ENCODE measurements at places on chromosomes 5 and 9.

DNA sequence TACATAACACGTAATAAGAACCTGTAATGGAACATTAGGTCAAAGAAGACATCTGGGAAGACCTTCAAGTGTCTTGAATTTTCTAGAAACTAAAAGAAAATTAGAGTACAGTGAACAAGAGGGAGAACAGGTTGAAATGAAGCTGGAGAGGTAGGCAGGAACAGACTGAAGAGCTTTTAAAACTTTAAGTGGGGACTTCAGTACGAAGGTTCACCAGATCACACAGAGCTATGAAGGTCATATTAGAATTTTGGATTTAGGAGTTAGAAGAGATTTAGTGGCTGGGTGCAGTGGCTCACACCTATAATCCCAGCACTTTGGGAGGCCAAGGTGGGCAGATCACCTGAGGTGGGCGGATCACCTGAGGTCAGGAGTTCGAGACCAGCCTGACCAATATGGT lies 26.6 kb downstream of the MLANA start:
- no peak for DNase-seq

DNA sequence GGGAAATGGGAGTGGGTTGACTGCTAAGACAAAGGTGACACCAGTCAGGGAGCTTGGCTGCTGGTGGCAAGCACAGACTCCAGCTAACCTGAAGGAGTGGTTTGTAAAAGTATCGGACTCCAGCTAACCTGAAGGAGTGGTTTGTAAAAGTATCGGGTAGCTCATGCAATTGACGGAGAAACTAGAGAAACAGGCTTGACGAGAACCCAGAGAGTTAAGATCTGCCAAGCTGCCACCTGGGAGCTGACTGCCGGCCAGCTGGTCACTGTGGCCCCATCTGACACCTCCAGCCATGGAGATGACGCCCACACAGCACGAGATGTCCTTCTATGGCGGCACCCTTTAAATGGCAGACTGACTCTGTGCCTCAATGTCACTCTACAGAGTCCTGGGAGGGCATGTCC lies 28.3 kb upstream of the CRB2 start:
- no peak for DNase-seq

GRCh38 chr5:80302636-80303035 lies 17.2 kb upstream of the SPZ1 start:
- DNase-seq, result no peak

DNA sequence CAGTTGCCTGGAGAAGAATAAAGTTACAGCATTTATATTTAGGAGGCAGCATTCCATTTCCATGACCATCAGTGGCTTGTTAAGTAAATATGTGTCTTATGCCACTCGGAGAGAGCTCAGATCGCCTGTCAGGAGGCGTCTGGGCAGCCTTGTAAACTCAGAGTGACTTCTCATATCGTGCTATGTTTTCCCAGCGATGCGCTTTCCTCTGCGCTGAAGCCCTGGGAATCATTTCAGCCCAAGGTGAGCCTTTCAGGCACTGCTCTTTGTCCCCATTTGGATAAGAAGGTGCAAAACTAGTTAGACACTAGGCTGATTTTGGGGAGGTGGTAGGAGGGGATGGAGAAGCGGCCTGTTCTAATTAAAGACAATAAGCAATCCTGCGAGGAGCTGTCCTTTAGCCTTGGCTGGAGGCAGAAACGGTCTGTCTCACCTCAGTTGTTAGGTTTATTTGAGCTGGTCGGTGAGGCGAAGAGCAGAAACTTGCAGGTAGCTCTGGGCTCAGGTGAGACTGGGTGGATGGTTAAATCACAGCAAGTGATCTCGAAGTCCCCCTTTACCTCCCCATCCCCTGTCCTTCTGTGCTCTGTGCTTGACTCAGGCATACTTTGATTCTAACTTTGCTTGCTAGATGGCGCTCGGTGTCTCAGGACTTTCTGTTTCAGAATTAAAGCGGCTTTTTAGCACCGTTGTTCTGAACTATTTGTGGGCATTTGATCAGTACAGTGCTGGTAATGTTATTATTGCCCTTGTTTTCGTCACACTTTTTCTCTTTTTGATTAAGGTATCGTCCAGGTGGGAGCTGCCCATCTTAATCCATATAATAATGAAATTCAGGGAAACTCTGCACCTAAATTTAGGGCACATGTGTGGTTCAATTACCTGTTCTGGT lies 24.6 kb downstream of the NR2F1 start:
- no peak for DNase-seq

DNA sequence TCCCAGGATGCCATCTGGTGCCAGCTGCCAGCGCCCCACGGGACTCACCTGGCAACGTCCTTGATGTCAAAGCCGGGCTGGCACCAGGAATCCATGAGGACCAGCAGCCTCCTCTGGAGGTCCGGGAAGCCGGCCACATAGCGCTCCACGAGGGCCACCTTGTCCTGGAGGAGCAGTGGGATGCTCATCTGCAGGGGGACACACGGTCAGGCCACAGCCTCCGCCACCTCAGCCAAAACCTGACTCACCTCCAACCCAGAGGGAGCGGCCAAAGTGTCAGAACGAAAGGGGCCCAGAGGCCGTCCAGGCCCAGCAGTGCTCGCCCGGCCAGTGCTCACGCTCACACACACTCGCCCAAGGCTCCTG lies 56.5 kb downstream of the EXD3 start:
- DNase-seq, result no peak

DNA sequence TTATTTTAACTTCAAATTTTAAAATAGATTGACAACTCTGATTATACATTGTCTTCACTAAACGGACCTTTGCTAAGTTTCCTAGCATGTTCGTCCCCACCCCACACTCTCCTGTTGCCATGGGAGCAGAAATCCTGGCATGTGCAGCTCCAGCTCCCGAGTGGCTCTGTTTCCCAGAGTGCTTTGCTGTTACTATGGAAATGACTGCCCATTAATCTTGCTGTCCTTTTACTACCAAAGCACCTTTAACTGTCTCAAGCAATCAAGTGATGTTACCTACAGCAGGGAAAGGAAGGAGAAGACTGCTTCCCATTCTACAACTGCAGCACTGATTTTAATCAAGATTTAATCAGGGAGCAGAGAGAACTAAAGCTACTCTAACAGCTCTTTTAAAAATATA lies 212.0 kb upstream of the KIF2A start:
- no peak for DNase-seq

DNA sequence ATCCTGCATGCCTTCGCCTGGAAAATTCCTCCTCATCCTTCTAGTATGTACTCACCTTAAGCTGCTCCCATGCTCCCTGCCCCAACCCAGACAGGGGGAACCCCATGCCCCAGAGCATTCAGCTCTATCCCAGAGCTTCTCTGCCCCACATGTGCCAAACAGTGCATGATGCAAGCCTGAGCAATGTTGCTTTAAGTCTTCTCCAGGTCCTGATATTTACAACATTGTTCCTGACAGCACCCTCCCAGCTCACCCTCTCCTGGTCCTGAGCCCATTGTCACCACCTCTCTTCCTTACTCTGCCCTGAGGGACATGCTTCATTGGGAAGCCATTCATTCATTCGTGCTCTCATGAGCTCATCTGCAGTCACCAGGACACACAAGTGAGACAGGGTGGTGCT lies 23.4 kb upstream of the BARX1 start:
- DNase-seq, result no peak

- no peak for DNase-seq
Measured at GRCh38 chr9:132697230-132697629, 27.0 kb downstream of the GTF3C4 start.

GRCh38 chr9:32345243-32345642 lies 39.2 kb upstream of the ACO1 start:
- DNase-seq, result no peak

- no peak for DNase-seq
Measured at GRCh38 chr5:74262544-74263207, 377.9 kb downstream of the ENC1 start.

DNA sequence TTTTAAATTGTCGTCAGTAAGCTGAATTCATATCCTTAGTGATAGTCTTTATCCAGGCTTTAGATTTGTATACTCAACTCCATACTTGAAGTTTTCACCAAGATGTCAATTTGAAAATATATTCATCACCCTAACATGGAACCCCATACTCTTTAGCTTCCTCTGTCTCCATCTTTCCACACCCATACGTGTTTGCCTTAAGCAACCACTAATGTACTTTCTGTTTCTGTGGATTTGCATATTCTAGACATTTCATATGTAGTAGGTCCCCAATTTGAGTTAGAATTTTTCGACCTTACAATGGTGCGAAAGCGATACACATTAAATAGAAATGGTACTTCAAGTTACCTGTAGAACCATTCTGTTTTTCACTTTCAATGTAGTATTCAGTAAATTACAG lies 65.2 kb downstream of the NSD1 start:
- no peak for DNase-seq

- DNase-seq, result no peak
Measured at GRCh38 chr5:154840435-154841272, 9.7 kb downstream of the FAXDC2 start.

DNA sequence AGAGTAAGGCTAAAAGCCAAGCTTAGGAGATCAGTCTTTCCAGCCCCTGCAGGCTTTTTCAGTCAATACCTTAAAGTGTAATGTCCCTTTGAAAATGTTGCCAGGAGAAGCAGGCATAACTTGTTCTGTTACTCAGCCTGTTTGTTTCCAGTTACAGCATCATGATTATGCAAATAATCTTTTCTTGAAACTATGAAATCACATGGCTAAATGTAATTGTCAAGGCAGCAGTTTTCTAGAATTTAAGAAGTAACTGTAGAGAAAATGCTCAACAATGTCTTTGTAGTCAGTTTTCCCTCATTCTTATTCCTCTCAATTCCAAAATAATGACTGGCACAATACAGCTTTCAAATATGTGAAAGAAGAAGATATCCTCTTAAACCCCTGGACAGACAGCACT lies 1.9 kb upstream of the GPR107 start:
- DNase-seq, result no peak

GRCh38 chr5:41722359-41722950 lies 147.8 kb downstream of the OXCT1 start:
- DNase-seq, result no peak

- DNase-seq, result no peak
Measured at GRCh38 chr9:109455861-109456260, 42.2 kb downstream of the PTPN3 start.

- DNase-seq, result no peak
Measured at GRCh38 chr5:125655156-125655555, 768.1 kb upstream of the GRAMD2B start.
